ENCODE measurements at places on chromosomes 16 and 17. TPM values are rescaled to one million over a fixed set of nuclear protein-coding genes. Genes with fewer than 3 reads are reported as not detected.
A peak's percentile ranks its signal among the peaks of the same experiment; 100 is the strongest.

Gene ATP1B2
- total RNA-seq: 0.33 TPM

Gene ZNF385C
- 0.23 TPM for total RNA-seq

DNA sequence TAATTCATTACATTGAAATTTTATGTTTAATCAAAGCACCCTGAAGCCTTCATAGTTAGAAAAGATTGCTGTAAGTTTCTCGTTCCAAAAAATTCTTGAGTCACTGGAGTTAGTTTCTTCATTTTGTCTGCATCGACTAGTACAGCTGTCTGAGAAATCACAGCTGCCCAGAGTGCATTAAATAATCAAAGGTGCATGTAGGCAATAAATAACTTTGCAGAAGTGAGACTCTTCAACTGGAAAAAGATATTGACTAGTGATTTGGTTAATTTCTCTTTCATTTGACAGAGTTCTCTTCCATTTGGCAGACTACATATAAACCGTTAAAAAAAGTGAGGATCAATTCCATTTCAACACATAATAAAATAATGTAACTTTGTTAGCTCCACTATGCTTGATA is 234.0 kb downstream of the CNTNAP4 start:
- DNase-seq: no peak

DNA sequence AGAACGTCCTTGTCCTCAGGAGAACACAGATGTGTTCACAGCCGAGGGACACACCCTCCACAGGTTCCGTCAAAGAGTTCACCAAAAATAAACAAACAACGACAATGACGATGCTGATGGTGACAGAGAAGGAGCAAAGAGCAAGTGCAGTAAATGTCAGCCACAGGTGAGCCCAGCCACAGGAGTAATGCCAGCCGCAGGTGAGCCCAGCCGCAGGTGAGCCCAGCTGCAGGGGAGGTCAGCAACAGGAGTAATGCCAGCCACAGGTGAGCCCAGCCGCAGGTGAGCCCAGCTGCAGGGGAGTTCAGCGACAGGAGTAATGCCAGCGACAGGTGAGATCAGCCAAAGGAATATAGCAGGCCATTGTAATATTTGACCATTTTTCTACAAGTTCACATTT is 315.2 kb downstream of the FOXL1 start:
- DNase-seq: no peak

GRCh38 chr17:488993-489757 is 136.6 kb upstream of the RPH3AL start:
- DNase-seq: peak; percentile 54

Gene HOXB8
- not detected for total RNA-seq

DNA sequence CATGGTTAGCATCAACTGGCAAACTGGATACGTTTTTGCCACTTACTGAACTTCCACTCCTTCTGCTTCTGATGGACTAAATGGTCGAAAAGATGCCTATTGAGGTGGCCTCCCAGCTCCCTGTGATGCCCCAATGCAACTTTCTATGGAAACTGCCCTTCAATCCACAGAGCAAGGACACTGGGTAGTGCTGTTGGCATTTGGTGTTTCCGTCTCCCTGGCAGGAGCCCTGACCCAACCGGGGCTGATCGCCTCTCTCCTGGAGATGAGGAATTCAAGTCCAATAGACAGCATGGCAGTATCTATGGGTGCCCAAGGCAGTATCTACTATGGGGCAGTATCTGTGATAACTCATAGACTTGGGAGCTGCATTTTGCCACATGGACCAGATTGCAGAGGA is 116.3 kb upstream of the IRX3 start:
- DNase-seq: no peak

DNA sequence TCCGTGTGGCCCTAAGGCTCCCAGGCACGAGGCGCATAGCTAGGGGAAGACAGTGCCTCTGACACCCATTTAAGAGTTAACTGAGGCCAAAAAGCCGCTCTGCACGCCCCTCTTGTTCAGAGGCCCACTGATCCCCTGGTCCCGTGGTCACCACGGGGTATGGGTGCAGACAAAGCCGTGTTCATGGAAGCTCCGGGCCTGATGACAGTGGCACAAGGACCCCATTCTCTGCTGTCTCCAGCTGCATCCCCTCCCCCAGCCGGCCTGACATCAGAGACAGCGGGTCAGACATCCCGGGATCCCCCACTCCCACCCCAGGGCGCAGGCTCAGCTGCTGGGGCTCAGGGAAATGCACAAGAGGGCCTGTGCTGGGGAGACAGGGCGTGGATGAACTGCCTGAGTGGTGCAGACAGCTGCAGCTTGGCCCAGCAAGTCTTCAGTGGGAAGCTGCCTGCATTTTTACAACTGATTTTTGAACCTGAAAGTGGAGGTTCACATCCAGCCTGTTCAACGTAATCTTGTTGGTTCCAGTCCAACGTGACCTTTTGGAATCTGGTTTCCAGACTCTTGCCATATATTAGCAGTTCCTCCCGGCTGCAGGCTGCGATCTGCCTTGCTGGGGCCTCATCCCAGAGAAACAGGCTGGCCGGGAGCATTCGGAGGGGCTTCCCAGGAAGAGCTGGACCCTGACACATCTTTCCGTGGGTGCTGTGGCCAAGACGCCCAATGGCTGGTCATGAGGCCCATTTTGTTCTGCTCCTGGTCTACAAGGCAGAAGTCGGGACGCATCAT is 9.7 kb upstream of the BAHCC1 start:
- DNase-seq: no peak

Gene RRAD
- total RNA-seq: 0.19 TPM

DNA sequence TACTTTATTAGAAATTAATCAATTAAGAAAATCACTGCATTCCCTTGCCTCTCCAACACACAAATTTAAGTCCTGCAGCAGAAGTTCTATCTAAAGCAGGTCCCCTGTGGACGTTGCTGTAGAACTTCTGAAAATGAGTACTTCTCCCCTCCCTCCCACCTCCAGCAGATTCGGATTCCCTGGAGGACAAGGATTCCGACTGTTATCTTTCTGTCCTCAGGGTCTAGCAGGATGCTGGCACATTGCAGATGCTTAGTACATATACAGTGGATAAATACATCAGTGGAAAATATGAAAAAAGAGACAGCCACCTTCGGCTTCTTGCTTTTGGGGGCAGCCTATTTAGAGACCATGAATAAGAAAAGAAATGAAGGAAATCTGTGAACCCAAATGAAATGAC is 32.1 kb downstream of the NTN1 start:
- DNase-seq: no peak

Gene CWC25
- 24.0 TPM for total RNA-seq

GRCh38 chr17:62746941-62747340 is 61.2 kb downstream of the MARCHF10 start:
- DNase-seq: no peak

- no peak for DNase-seq
These were observed 2.0 kb downstream of the RARA start for GRCh38 chr17:40310882-40311391.

- DNase-seq: no peak
These were observed 439 bp downstream of the TRIM25 start for GRCh38 chr17:56913353-56913866.

GRCh38 chr16:54447576-54448440 is 161.2 kb upstream of the IRX3 start:
- DNase-seq: peak; percentile 26

Gene HEATR3
- total RNA-seq: 28.7 TPM

Gene TVP23A
- 0.09 TPM for total RNA-seq

- DNase-seq: no peak
These were observed 27.8 kb downstream of the GRIN2A start for GRCh38 chr16:10154389-10154788.

GRCh38 chr17:62618647-62619416 is 8.6 kb upstream of the MRC2 start:
- no peak for DNase-seq

DNA sequence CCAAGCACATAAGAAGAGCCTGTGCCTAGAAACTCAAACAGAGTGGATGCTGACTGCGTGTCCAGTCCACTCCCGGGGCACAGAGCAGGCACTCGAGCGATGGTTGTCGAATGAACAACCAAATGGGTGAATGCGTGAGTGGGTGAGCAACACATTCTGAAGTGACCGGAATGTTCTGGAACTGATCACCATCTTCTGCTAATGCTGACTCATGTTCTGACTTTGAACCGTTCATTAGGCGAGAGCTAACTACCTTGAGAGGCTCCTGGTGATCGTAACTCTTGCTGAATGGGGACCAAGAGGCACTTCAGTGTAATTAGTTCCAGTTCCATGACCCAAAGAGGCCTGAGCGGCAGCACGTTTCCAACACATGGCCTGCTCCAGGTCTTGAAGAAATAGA is 37.9 kb downstream of the IRF8 start:
- peak; percentile 65 for DNase-seq

DNA sequence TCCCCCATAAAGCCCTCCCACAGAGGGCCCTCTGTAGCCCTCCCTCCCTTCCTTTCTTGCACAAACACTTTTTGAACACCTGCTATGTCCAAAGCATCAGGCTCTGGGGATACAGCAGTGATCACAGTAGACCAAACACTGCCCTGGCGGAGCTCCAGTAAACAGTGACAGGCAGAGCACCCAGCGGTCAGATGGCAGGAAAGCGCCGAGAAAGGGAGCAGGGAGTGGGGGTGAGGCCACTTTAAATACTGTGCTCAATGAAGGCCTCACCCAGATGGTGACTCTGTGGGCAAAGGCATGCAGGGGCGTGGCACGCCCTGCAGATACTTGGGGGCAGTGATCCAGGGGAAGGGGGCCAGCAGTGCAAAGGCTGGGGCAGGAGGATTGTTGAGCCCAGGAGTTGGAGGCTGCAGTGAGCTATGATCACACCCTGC is 7.6 kb downstream of the PRR29 start:
- peak; percentile 2 for DNase-seq

Gene IL34
- total RNA-seq: not detected

- DNase-seq: no peak
These were observed 6.0 kb downstream of the HELZ start for GRCh38 chr17:67238991-67239390.

Gene SLC16A11
- 1.2 TPM for total RNA-seq

Measured in activated CD4-positive, alpha-beta T cell treated with anti-CD3 and anti-CD28 coated beads for 36 hours (primary cell).